ENCODE measurements at places on chromosomes 11 and 22.
A peak's percentile ranks its signal among the peaks of the same experiment; 100 is the strongest.

DNA sequence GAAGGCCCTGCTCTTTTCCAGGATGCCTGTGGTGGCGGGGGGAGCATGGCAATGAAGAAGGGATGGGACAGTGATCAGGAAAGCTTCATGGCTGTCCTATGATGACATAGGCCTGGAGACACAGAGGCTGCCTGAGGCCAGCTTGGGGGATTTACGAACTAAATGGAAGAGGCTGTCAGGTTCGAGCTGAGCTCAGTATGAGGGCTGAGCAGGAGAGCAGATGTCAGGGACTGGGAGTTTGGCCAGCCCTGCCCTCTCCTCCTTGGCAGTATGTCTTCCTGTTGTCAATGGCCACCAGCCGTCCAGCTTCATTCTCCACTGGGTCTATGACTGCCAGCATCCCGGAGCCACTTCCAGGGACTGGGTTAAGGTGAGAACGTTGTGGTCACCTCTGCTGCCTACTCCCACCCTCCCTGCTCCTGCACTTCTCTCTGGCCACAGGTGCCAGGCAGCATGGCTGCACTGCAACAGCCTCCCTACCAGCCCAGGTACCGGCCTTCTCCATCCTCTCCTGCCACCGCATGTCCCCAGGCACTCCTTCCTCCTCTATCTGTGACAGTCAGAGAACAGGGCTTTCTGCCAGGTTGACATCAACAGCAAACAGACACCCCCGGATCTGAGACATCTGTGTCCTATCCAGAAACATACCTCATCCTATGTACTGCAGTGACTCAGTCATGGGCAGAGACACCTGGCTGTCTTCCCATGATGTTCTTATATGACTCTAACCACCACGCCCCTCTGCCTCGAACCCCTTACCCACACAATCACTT is 75.1 kb downstream of the KIRREL3 start:
- DNase-seq: no peak

GRCh38 chr22:47408409-47408808 is 646.0 kb downstream of the TBC1D22A start:
- DNase-seq: no peak

DNA sequence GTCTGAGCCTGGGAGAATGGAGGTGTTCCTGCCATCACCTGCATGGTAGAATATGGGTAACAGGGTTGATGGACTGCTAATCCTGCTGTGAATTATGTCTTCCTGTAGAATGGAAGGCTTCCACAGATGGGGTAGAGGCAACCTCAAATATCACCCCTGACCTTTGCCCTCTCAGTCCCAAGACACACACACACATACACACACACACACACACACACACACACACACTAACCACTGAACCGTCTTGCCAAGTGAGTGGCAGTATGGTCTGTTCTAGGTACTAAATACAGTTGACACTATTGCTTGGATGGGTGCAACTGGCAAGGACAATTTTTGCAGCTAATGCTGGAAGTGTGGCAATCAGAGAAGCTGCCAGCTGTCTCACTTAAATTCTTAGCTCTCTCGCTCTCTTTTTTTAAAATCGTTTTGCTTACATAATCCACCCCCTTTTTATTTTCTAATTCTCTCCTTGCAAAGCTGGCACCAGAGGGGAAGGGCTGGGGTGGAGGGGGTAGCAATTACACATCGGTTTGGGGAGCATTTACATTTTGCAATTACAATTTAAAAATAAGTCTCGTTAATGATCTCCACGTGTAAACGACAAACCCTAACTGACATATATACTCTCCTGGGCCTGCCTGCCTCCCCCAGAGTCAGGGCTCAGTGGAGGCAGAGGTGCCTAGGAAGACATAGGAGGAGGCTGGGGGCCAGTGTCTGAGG is 162.6 kb downstream of the FEZ1 start:
- DNase-seq: no peak

DNA sequence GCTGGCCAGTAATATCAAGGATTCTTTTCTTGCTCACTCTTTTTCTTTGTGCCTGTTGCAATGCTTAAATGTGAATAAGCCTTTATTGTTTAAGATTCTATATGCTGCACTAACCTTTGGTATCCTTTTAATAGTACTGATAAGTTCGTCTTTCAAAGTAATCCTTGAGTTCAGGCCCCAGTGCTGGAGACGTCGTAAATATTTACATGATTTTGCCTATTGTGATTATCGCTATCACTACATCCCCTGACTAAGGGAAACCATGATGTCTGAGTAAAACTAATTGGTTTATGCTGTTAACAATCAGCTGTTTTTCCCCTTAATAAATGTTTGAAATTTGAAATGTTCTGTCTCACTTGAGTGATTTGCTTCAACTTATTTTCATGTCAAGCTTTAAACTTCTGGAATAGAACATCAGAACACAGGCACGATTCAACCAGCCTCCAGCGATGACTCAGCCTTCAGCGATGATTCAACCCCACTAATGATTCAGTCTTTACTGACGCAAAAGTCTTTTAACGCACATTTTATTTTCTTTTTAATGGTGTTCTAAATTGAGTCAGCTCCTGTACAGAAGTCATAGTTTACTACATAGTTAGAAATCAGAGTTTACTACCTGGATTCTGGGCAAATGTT is 3.9 kb downstream of the HTATIP2 start:
- peak; percentile 55 for DNase-seq

- no peak for DNase-seq
These were observed 181.7 kb upstream of the TBCEL start for GRCh38 chr11:120842195-120842594.

DNA sequence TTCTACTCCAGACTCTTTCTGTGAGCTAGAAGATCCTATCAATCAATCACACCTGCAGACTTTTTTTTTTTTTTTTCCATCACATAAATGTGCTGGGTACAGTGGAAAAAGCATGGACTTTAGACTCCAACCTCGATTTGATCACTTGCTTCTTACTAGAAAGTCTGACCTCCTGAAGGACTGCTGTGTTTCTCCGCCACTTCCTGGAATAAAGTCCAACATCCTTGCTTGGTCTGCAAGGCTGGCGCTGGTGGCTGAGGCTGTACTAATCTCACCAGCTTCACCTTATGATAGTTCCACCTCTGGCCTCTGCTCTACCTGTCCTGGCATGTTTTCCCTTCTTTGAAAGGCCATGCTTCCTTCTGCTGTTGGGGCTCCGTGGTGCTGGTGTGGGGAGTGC is 60.9 kb upstream of the SESN3 start:
- DNase-seq: peak; percentile 93

DNA sequence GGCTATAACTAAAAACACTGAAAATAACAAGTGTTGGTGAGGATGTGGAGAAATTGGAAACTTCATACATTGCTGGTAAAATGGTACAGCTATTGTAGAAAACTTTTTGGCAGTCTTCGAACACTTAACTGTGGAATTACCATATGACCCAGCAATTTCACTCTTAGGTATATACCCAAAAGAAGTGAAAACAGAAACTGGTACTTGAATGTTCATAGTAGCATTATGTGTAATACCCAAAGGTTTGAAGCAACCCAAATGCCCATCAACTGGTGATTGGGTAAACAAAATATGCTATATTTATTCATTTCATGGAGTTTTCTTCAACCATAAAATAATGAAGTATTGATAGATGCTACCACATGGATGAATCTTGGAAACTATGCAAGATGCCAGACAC is 40.8 kb upstream of the FTH1 start:
- DNase-seq: no peak

DNA sequence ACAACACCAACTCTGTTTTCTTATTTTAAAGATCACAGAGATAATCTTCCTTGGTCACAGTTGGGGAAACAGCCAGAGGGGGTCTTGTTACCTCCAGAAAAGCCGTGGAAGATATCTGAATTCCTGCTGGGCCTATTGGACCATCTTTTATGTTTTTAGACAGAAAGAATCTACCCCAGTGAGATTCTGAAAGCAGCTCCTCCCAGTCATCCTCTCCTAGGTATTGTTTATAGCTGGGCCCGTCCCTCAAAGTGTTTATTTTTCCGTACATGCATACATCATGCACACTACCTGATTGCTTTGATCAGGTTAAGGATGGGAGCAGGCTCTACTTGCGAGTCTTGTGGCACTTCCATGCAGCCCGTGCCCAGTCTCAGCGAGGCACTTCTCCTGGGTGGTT is 742.4 kb downstream of the NTM start:
- DNase-seq: no peak

DNA sequence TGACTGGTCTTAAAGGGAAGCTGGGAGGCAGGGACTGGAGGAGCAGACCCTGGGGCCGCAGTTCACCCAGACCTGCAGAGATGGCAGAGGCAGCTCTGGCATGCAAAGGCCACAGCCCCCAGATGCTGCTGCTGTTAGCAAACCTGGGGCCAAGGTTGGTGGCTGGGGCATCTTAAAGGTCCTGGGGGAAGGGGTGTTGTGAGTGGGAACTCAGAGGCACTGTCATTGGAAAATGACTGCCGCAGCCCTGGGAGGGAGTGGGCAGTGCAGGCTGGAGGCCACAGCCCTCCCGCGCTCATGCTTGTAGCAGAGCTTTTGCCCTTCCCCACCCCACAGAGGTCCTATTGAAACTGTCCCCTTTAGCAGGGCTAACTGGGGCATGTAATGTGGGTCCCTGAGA is 111.8 kb downstream of the CTTN start:
- no peak for DNase-seq

- no peak for DNase-seq
These were observed 736.7 kb upstream of the ANO5 start for GRCh38 chr11:21456186-21456585.

DNA sequence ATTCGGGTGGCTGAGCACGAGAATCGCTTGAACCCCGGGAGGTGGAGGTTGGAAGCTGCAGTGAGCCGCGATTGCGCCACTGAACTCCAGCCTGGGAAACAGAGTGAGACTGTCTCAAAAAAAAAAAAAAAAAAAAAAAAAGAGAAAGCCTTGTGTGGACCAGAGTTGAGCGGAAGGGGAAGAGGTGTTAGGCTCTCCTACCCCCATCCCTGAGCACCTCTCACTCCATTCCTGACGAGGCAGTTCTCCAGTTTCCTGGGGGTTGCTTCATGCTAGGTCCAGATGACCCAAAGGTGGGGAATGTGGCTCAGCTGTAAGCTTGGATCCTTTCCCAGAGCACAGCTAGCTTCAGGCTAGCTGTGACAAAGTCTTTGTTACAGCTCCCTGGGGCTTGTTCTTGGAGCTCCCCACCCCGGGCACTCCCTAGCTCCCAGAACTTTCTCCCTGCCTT is 8.8 kb upstream of the DNAL4 start:
- peak; percentile 17 for DNase-seq

DNA sequence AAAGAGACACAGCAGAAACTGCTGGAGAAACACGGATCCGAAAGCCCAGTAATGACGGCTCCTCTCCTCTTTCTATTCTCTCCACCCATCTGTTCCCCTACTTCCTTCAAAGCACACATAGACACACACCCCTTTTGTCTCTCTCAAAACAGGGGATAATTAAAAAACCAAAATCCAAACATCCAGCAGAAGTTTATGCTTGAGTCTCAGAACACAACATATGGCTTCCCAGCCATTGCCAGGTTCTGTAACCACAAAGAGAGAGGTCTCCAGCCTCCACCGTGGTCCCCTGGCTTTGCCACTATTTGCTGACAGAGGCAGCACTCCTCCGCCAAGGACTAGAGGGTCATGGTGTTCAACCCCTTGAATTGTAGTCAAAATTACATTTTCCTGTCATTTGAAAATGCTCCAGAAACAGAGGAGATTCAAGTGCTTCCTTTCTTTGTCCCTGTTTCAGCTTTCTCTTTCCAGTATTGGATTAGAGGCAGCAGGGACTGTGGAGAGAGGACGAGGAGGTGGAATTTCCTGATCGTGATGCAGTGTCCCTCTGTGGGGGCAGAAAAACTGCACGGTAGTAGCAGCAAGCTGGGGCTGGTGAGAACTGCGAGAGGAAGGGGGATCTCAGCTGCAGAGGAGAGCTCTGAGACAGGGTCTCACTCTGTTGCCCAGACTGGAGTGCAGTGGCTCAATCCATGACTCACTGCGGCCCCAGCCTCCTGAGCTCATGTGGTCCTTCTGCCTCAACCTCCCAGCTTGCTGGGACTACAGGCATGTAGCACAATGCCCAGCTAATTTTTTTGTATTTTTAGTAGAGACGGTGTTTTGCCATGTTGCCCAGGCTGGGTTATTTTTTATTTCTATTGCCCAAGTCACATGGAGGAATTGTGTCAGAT is 60.3 kb downstream of the UBASH3B start:
- no peak for DNase-seq

- DNase-seq: peak; percentile 68
These were observed 1.2 kb downstream of the C2CD2L start for GRCh38 chr11:119108146-119108856.

GRCh38 chr11:67289651-67290479 is 762 bp downstream of the ANKRD13D start:
- no peak for DNase-seq

- DNase-seq: no peak
These were observed 53.9 kb downstream of the MN1 start for GRCh38 chr22:27747396-27748221.

- no peak for DNase-seq
These were observed 831.6 kb downstream of the KCNA4 start for GRCh38 chr11:29184939-29185890.

GRCh38 chr11:97687111-97687510 is 1297.3 kb downstream of the JRKL start:
- no peak for DNase-seq

- DNase-seq: peak; percentile 46
These were observed 377.7 kb downstream of the TENM4 start for GRCh38 chr11:79062814-79063762.

DNA sequence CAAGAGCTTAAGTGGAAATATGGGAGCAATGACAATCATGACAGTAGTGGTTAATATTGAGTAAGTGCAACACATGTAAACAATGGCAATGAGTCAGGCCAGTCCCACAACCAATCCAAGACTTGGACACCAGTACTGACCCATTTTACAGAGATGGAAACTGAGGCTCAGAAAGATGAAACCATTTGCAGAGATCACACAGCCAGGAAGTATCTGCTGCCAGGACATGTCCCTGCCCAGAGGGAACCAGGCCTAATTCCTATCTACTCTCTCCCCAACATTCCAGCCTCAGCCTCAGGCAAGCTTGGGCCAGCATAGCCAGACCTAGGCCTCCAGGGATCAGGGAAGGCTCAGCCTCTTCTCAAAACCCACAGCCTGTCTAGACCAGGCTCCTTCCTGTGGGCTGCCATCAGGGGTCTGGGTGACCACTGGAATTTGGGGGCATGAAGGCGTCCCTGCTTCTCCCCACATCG is 395.1 kb downstream of the MN1 start:
- no peak for DNase-seq

GRCh38 chr22:49243965-49244364 is 583.7 kb downstream of the BRD1 start:
- no peak for DNase-seq

Measured in small intestine (tissue), 16 donors.